ENCODE measurements at places on chromosomes 12 and 14. TPM values are rescaled to one million over a fixed set of nuclear protein-coding genes. Genes with fewer than 3 reads are reported as not detected.

- DNase-seq: no peak
These were observed 111.8 kb upstream of the CCND2 start for GRCh38 chr12:4161718-4162117.

GRCh38 chr14:22515929-22516328, 73.1 kb downstream of the DAD1 start:
- DNase-seq: no peak

GRCh38 chr12:53381731-53382630, 2.0 kb downstream of the SP1 start:
- DNase-seq: peak; percentile 70

DNA sequence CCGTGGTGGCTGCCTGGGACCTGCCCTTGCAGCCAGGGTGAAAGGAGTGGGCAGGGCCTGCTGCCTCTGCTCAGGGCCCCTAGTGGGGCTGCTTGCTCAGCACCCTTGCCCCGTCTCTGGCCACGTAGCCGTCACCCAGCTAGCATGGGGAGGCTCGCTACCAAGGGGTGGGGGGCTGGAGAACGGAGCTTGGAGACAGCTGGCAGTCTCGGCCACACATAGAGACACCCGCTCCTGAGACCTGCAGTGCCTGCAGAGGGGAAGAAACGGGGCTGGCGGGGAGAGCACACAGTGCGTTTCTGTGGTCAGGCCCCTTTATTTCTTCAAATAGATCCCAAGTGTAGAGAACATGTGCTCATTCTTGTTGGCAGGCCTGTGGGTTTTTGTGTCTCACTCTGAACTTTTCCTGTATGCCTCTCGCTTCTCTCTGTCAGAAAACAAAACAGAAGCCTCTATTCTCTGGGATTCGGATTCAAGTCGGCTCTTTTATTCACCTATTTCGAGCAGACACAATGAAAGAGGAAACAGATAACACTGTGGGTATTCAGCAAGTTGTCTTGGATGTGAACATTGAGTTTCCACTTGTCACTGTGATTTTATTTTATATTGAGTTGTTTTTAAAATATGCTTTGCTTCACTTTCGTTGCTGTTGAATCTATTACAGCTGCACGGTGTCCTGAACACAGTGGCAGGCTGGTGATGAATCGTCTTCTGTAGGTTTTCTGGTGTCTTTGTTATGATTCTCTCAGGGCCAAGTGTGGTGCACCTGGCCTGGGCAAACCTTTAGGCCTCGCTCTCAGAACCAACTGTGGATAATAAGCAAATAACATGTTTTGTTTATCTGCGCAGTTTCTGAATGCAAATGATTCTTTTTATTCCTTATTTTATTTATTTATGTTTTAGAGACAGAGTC, 26.5 kb downstream of the PACS2 start:
- no peak for DNase-seq

- no peak for DNase-seq
These were observed 43.5 kb downstream of the LMO3 start for GRCh38 chr12:16562435-16562834.

DNA sequence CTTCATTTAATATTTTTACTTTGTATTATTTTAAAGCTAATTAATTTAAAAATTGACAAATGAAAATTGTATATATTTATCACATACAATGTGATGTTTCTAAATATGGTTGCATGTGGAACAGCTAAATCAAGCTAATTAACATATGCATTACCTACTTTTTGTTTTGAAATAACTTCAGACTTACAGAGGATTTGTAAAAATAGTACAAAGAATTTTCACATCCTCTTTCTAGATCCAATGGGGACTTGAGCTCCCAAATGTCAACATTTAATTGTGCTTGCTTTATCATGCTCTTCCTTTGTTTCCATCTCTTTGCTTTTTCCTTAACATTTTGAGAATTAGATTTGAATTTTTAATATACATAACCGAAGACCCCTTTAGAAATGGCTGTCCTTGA, 6.6 kb downstream of the DCD start:
- DNase-seq: no peak

DNA sequence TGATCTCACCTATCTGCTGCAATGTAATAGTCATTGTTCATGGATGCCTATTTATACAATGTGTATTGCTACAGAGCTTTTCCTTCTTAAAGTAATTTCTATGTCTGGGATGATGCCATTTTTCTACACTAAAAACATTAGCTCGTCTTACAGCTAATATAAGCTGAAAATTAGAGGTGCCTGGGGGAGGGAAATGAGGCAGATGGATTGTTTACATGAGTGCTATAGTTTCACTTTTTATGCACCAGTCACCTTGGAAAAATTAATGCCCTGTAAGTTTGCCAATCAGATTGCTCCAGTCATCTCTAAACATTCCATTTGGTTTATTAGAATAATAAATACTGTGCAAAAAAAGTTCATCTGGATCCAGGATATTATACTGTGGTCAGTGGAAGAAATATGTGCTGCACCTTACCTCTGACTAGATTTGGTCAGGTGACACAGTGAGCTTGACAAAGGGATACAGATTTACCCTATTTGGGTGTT, 436.2 kb downstream of the RAD51B start:
- DNase-seq: no peak

DNA sequence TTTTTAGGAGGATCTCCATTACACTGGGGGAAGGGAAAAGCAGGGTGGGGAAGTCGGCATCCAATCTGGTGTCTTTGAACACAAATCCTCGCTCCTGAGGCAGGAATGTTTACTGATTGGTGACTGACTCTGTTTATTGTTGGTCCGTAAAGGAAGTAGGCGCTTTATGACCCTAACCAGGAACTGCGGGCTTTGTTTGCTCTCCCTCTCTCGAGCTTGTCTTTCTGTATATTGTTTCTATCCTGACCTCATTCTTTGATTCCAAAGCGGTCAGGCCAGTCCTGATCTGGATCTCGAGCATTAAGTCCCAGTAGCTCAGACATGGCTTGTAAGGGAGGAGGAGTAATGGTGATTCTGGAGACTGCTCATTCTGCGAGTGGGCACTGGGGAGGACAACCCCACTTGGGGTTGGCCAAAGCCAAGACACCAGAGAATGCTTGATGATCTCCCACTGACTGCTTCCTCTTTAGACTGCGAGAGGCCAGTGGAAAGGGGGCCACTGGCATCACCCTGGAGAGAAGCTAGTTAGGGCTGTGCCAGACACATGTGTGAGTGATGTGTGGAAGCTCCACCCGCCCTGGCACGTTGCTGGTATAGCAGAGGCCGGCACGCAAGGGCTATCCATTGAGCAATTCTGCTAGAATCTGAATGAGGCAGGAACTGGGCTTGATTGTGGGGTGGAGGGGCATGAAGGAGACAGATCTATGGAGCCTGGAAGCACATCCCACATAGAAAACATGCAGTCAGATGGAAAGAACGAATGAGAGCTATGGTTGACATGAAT, 194.6 kb downstream of the PAX9 start:
- DNase-seq: no peak

DNA sequence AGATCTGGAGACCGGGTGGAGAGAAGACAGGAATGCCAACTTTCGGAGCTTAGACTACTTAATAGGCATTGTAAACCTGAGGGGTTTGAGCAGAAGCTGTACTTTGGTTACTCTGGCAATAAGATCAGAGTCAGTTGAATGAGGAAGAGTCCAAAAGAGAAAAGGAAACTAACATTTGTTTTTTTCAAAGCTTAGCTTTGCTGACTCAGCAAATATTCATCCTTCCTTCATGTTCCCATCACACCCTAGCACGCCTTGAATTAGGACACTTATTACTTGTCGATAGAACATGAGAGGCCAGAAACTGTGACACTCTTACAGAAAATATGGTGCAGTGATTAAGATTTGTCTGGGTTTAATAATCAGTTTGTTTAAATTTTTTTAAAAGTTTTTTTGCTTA, 266.9 kb upstream of the ATP2B1 start:
- no peak for DNase-seq

DNA sequence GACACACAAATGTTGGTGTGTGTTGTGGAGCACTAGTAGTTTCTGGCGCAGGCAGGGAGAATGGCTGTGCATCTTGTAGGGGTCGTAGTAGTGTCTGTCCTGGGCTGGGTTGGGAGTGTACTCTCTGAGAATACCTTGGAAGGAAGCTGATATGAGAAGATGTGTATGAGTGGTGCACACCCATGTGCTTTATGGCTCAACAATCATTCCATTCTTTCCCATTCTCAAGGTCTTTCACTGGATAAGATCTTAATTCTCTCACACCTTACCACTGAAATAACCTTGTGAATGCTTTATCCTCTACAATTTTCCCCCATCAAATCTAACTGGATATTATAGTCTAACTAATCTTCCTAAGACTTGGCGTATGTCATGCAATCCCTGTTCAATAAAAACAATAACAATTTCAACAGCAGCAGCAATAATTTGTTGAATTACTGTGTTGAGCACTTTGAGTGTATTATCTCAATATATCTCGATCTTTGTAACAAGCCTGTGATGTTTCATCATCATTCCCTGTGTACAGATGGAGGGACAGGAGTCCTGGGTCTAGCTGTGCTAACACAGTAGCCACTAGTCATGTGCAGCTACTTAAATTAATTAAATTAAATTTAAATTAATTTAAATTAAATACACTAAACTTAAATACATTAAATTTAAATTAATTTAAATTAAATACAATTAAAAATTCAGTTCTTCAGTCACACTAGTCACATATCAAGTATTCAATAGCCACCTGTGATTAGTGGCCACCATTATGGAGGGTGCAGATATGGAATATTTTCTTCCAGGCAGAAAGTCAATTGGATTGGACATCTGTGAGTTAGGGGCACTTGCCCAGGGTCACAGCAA, 3.6 kb upstream of the SLC48A1 start:
- no peak for DNase-seq

DNA sequence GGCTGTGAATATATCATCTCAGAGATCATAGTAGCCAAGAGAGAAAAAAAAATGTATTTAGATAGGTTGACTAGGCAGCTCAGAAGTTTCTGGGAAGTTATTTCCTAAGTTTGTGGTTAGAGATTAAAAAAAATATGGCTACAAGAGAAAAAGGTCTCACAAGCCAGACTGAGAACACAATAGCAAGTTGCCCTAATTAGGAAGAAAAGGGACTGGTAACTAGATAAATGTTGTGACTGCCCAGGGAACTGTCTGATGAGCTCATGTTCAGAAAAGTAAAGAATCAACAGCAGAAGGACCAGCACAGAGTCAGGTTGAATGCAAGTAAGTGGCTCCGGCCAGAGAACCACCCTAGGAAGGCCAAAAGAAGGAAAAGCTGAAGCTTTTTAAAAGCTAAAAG, 256.6 kb downstream of the PRKD1 start:
- no peak for DNase-seq

- no peak for DNase-seq
These were observed 65.1 kb upstream of the KTN1 start for GRCh38 chr14:55514819-55515490.

DNA sequence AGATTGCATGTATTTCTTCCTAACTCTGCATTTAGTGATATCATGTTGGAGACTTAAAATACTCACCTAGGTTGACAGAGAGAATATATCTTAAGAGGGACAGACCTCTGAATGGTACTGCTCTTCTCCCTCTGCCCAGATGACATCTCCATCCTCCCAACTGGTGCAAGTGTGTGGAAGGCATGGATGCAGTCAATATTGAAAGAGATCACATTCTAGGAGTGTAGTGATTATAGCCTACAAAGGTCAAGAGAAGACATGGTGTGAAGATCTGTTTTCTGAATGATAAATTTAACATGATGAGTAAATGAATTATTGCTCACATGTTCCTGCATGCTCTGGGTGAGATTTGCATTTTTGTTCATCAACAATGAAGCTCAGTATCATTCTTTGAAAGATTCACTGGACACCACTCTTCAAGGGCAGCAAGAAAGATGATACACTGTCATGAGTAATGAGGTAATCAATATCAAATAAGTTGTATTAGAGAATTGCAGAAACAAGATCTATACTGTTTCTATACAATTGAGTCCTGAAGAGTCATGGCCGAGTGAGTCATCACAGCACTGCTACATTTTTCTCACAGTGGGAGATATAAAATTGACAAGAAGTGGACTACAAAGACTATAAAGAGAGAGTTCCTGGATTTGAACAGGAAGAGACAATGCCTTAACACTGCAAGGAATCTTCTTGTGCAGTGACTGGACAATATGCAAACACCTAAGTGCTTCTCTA, 183.3 kb upstream of the KRR1 start:
- DNase-seq: no peak

GRCh38 chr14:61523751-61524150, 171.6 kb upstream of the HIF1A start:
- DNase-seq: no peak

DNA sequence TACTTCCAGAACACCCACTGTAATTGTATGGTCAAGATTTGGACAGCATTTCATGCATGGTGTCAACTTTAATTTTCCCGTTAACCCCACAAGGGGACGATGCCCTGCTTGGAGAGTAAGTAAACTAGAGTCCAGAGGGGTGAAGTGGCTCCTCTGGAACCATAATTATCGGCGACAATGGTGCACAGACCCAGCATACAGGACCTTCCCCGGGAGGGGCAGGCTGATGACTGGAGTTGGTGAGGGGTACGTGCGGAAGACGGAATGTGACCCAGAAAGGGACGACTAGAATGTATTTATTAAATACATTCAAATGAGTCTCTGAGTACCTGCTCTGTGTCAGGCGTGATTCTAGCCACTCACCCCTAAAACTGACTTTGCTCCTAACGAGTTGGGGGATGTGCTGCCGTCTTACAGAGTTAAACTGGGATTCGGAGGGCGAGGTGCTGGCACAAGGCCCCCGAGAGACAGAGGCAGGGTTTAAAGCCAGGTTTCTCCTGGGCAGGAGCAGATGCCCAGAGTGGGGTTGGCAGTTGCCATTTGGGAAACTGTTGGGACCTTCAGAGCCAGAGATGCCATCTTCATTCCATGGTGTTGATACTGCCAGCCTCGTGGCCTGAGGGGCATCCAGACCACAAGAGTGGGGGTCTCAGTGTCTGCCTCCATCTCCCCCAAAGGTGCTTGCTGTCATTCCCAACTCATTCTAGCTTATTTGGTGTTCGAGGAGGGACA, 10.9 kb downstream of the RTL1 start:
- no peak for DNase-seq

DNA sequence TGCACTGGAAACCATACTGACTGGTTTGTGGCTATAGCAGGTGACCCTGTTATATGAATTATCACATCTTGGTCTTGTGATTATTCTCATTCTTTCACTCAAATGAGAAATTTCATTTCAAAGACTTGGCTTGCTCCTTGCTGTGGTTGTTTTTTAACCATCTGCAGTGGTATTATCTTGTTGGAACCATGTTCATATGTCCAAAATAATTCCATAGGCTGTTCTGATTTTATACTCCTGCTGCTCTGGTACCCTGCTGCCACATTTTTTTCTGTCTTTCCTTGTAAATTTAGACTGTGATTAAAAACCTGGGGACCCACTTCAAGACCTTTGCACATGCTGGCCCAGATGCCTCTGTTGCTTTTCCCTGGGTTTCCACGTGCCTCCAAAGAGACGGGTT, 190.2 kb downstream of the TMEM117 start:
- no peak for DNase-seq

GRCh38 chr14:32075672-32076277, 1.3 kb upstream of the ARHGAP5 start:
- no peak for DNase-seq

NTN4 gene
- 4.3 TPM for polyA plus RNA-seq

MTERF2 gene
- 38.4 TPM for polyA plus RNA-seq

OR6C70 gene
- not detected for polyA plus RNA-seq

PROX2 gene
- not detected for polyA plus RNA-seq

NKX2-1 gene
- not detected for polyA plus RNA-seq

NABP2 gene
- polyA plus RNA-seq: 27.1 TPM

SYT1 gene
- 0.05 TPM for polyA plus RNA-seq

TTC9 gene
- polyA plus RNA-seq: 5.4 TPM

GLIPR1L1 gene
- polyA plus RNA-seq: not detected

PIANP gene
- polyA plus RNA-seq: not detected

EFS gene
- 1.1 TPM for polyA plus RNA-seq
